ENCODE measurements at places on chromosomes 7 and 10.

DNA sequence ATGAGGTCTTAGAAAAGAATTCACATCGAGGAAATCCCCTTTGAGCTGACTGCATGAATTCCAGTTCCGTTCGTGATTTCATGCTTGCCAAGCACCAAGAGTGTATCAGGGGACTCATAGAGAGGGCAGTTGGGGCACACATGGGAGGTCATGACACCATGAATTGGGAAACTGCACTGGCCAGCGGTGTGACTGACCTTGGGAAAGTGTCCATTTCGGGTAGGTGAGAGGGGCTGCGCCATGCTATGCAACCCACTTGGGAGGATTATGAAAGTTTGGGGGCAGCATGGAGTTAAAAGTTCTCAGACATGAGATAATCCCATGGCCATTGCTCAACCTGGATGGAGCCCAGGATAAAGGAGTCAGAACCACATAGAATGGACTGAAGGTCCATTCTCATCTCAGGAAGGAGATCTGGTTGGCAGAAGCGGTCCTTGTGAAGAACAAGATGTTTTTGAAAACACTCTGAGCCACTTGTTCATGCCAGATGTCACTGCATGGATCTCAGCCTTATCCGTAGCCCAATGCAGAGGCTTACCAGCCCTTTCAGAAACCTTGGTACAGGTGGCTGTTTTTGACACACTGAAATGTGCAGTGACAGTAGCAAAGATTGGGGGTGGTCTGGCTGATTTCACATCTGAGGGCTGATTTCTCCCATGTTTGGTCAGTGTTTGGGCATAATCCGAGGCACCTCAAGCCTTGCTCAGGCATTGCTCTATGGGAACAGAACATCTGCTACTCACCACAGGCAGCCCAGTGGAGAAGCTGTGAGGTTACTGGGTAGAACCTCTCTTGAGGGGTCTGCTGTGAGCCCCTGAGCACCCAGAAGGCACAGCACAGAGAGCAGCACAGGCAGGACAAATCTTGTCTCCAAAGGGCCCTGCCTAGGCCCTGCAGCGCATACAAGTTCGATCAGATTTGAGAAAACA is 252.3 kb downstream of the CXCL12 start:
- DNase-seq: no peak
- H3K4me1 ChIP-seq: no peaks in the 10 kb centered on the region
- H3K27ac ChIP-seq: no peak overlapping the region
- no peaks in the 10 kb centered on the region for H3K27me3 ChIP-seq
- no peaks in the 10 kb centered on the region for H3K36me3 ChIP-seq

- no peak overlapping the region for H3K27ac ChIP-seq
- no peaks in the 10 kb centered on the region for H3K27me3 ChIP-seq
- H3K36me3 ChIP-seq: peaks cover 34% of the 10 kb centered on the region
- H3K4me1 ChIP-seq: no peaks in the 10 kb centered on the region
- no peak for DNase-seq
These were observed 89.2 kb downstream of the DLG5 start for GRCh38 chr10:77837248-77837924.

GRCh38 chr7:15555381-15555859 is 6.4 kb downstream of the AGMO start:
- no peak for DNase-seq
- peak overlapping the region; percentile 79 for H3K27ac ChIP-seq

GRCh38 chr10:14396411-14397048 is 65.8 kb upstream of the FRMD4A start:
- no peak overlapping the region for H3K27ac ChIP-seq
- no peak overlapping the region for H3K4me3 ChIP-seq
- H3K27me3 ChIP-seq: peaks cover 32% of the 10 kb centered on the region
- DNase-seq: no peak
- peaks cover 16% of the 10 kb centered on the region for H3K4me1 ChIP-seq
- H3K36me3 ChIP-seq: no peaks in the 10 kb centered on the region

DNA sequence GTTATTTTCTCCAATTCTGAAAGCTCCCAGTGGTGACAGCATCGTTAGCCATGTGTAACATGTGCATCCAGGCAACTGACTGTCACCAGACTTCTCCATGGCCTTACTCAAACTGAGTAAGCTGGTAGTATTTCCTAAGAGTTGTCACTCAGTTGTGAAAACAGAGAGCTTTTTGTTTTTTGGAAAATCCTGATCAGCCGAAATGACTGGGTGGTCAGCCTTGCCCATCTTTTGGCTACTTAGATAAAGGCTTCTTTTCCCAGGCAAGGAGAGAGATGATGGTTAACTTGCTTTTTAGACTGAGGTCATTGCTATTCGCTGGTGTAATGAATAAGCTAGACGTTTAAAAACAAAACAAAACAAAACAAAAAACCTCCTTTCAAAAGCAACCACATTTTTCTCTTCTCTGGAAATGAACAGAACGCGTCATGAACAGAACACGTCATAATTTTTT is 159.5 kb upstream of the KLF14 start:
- no peak for DNase-seq
- H3K4me3 ChIP-seq: peak overlapping the region; percentile 82
- peaks cover 76% of the 10 kb centered on the region for H3K4me1 ChIP-seq
- H3K36me3 ChIP-seq: peaks cover 98% of the 10 kb centered on the region

- no peak overlapping the region for H3K4me3 ChIP-seq
- H3K27me3 ChIP-seq: no peaks in the 10 kb centered on the region
- H3K36me3 ChIP-seq: no peaks in the 10 kb centered on the region
- no peaks in the 10 kb centered on the region for H3K4me1 ChIP-seq
These were observed 80.6 kb downstream of the ARHGAP21 start for GRCh38 chr10:24642921-24643678.

GRCh38 chr10:49690698-49691356 is 11.4 kb downstream of the C10orf53 start:
- no peak for DNase-seq
- no peaks in the 10 kb centered on the region for H3K36me3 ChIP-seq
- no peak overlapping the region for H3K4me3 ChIP-seq

DNA sequence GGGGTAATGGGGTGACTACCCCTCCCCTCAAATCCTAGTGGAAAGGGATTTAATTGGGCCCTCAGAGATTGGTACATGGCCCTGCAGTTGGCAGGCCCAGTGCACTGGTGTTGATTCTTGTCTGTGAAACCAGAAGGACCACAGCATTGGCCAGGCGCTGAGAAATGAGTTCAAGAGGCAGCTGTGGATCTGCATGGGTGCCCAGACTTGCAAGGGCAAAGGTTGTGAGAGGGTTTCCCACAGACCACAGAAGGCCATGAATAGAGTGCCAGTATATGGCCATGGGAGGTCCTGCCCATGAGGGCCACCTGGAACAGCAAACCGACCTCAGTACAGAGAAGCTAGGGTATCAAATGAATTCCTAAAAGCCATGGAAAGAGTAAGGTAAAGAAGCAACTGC is 32.9 kb downstream of the TMEM168 start:
- H3K27ac ChIP-seq: no peak overlapping the region
- DNase-seq: no peak
- H3K4me3 ChIP-seq: no peak overlapping the region

GRCh38 chr7:7650682-7651206 is 10.2 kb downstream of the UMAD1 start:
- no peaks in the 10 kb centered on the region for H3K27me3 ChIP-seq
- DNase-seq: no peak
- H3K27ac ChIP-seq: no peak overlapping the region
